ENCODE measurements at places on chromosomes 2 and 18. TPM values are rescaled to one million over a fixed set of nuclear protein-coding genes. Genes with fewer than 3 reads are reported as not detected.

GRCh38 chr2:137776697-137777096 is 187.6 kb upstream of the HNMT start:
- no peak for DNase-seq

DNA sequence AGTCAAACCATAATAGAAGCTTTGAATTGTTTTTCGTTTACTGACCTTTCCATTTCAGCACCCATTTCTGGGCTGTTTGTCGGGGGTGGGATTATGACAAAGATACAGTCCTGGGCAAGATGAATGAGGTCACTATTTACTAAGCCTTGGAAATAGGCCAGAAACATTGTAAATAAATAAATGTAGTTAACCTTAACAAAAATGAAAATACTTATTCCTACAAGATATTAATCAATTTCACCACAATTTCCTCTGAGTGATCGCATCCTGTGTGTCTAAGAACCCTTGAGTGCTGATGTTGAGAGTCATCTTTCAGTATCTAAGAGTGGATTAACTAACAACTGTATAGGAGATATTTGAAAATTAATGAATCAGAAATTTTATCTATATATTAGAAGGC is 14.0 kb downstream of the ITGA4 start:
- no peak for DNase-seq

Gene GPR39
- 13.2 TPM for total RNA-seq

- no peak for DNase-seq
Measured at GRCh38 chr2:190318514-190318913, 1.1 kb downstream of the HIBCH start.

DNA sequence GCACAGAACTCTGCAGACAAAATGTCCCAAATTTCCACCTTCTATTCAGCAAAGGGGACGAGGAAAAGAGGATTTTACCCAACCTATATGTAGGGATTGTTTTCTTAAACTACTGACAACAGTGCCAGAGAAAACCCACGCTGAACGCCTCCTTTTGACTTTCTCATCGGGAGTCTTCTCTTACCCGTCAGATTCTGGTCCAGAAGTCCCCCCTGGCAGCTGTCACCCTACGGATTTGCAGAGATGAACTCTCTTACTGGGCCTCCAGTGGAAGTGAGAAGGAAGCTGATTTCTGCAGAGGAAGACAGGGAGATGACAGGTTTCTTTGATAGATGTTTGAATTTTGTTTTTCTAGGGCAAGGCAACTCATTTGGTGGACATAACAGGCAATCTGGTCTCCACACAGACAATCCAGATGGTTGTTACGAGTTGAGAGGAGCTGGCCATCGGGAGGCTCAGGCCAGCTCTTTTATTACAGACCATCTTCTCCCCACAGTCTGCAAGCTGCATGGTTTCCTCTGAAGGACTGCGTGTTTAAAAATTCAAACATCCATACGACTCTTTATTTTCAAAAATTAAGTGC is 804.3 kb downstream of the RNF144A start:
- DNase-seq, result no peak

- DNase-seq, result no peak
Measured at GRCh38 chr2:236616031-236616430, 46.4 kb downstream of the ACKR3 start.

GRCh38 chr2:17818235-17818815 is 2.1 kb downstream of the MSGN1 start:
- DNase-seq, result no peak

DNA sequence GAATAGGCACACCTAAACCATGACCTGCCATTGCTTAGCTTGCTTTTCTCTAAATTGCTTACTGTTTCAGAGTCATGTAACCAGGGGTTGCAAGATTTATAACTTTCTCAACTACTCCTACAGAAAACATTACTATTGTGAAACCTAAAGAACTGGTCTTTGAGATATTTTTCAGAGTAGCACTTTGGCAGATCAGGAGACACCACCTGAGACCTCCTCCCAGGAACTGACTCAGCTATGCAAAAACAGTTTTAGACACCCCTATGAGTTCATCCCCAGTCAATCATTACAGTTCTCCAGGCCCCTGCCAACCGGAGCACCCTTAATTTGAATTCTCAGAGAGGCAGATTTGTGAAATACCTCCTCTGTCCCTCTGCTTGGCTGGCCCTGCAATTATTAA is 80.3 kb downstream of the MBOAT2 start:
- no peak for DNase-seq

DNA sequence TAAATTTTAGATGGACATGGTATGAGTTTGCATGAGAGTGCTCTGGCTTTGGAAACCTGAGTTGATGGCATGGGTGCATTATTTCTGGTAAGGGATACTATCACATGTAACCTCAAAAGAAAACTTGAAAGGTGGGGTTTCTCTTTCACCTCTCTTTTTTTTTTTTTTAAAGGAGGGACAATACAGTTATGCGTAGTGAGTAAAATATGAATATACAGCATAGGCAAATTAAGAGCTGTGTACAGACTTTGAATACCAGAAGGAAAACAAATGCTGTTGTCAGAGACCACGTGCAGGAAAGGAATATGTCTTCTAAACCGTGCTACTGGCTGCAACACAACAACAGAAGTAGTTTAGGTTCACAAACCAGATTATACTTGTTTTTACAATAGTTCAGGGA is 82.1 kb downstream of the MAP4K4 start:
- no peak for DNase-seq

DNA sequence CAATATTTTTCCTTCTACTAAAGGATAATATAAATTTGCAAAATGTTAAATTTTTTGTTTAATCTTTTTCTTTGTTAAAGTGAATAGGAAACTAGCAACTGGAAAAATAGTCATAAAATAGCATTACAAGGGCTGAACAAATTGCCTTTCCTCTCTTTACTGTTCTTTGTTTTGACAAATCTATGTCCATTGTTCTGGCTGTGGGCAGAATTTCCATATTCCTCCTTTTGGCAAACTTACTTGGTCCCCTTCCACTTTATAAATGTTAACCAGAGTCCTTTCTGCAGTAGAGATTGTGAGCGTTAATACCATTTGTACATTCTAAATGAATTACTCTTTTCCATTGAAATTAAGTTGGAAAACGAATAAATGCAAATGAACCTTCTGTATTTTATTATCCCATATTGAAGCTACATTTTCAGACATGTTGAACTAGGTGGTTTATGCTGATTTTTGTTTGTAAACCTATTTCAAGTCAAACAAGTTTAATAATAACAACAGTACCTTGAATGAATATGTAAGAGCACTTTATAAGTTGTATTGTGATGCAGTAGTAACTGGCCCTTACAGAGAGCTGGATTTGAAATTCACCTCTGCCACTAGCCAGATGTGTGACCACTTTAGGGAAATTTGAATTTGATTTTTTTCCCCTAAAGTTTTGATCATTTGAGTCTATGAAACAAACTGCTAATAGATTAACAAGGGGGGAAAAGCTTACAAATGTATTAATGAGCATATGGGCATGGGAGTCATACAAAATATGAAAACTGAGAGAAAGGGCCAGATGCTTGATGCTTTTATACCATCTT is 3.3 kb downstream of the RNF125 start:
- DNase-seq, result no peak

GRCh38 chr18:22250591-22250996 is 81.2 kb downstream of the GATA6 start:
- no peak for DNase-seq

- peak; percentile 87 for DNase-seq
Measured at GRCh38 chr2:128318776-128319464, at the start of gene HS6ST1. HS6ST1 (minus strand) TSS chr2:128318868; CDS start chr2:128318563, 305 bp downstream.

DNA sequence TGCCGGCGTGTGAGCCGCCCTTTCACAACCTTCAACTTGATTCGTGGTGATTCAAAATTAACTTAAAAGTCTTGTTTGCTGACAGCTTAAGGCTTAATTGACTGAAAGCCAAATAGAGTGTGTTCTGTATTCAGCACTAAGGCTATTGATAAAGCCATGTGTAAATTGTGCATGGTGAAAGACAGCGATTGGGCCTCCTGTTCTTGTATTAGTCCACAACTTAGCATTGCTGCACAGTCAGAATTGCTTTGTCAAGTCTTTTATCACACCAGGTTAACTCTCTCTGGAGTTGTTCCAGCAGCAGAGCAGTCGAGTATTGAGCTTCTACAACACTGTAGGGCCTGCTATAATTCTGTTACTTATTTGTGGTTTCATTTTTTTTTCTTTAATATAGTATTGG is 210.1 kb downstream of the WDR7 start:
- no peak for DNase-seq

DNA sequence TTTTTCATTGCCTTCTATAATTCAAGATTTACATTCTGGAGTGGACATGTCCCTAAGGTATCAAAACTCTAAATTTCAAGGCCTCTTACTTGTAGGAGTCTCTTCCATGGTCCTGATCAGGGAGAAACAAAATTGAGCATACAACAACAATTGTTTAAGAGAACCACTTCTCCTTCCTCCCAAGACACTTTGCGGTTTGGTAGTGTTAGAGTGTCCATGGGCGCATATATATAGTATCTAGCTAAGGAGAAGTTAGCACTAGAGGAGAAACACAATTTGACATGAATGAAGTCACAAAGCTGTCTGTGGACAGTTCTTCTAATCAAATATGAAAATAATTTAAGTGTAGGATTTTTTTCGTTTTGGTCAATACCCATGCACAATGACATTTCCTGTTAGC is 349.1 kb upstream of the MAP2 start:
- no peak for DNase-seq

Gene GTF3C2
- total RNA-seq, result 109 TPM

GRCh38 chr2:211591426-211591825 is 947.2 kb downstream of the ERBB4 start:
- no peak for DNase-seq

- DNase-seq, result no peak
Measured at GRCh38 chr2:72572501-72572900, 253.3 kb downstream of the EXOC6B start.

Gene MARCO
- 4.8 TPM for total RNA-seq

Gene SKA1
- 0.39 TPM for total RNA-seq

DNA sequence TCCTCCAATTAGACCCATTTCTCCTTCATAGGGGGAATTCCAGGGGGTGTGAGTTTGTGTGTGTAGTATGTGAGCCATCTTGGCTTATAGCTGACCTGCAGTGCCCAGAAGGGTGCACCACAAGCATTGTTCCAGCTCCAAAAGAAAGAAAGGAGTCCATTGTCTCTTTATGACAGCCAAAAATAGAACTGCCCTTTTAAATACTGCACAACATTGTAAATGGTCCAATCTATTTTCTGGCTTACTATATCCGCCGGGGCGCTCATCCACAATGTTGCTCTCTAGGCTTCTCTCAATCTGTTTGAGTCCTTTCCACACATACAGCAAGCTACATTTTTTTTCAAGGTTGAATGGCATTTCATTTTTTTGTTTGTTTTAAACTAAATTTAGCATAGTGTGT is 517.5 kb downstream of the STK39 start:
- DNase-seq, result no peak

Gene C2orf66
- total RNA-seq, result 1.0 TPM

DNA sequence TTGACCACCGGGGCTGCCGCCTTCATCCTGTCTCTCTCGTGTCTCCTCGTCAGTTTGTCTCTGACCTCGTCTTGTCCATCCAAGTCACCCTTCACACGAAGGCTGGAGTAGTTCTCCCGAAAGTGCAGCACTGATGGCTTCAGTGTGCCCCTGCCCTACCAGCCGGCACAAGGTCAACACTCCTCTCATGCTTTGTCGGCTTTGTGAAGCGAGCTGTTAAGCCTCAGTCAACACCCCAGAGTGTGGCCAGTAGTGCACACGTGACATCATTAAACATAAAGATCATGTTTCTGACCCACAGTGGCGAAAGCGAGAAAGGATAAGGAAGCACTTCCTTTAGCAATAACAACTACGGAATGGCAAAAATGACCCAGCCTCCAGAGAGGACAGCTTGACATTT is 23.2 kb downstream of the ACKR3 start:
- no peak for DNase-seq

DNA sequence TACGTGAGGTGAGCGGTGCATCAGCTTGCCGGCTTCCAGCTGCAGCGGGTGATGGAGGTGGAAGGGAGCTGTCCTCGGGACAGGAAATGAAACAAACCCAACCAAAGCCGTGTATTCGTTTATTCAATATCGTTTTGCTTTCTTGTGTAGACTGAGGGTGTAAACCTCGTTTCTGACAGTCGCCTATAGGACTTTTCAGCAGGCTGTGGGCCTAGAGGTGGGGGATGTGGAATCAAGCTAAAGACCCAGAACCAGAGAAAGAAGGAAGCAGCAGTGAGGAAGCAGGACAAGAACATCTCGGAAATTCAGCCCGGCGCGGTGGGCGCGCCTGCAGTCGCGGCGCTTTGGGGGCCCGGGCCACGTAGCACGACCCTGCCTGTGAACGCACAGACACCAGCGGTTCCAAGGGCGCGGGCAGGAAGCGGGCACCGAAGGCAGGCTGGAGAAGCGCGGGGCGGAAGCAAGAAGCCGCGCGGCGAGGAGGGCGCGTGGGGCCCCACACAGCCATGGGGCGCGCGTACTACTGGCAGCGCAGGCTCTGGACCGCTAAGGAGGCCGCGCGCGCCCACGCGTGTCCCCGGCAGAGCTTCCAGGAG is 755 bp upstream of the ATP9B start:
- DNase-seq, result no peak

Gene PXDN
- total RNA-seq, result 20.2 TPM

GRCh38 chr2:139427164-139427563 is 647.0 kb upstream of the NXPH2 start:
- DNase-seq, result no peak

DNA sequence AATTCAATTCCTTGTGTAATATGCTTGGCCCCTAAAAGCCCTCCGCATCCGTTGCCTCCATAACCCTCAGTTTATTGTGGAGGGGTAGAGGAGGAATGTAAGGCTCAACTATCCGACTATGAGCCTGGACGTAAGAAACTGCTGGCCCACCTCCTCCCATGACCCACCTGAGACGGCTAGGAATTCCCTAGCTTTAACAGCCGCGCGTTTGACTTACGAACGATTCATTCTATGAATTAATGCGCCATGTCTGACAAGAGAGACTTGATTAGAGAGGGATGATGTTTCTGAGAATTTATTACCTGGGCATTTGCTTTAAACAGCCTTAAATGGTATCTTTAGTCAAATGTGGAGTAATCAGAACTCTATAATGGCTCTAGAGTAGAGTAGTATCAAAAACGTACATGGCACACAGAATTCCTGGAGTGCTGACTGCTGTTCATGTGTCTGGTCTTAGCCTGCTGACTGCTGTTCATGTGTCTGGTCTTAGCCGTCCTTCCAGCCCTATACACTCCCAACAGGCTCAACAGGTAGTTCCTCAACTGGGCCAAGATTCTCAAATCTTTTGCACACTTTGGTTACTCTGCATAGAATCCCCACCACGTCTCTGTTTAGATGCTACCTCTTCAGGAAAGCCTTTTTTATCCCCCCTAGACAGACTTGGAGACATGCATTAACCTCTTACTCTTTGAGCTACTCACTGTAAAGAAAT is 899 bp upstream of the GFPT1 start:
- DNase-seq, result no peak

GRCh38 chr2:28905533-28905932 is 11.1 kb downstream of the WDR43 start:
- no peak for DNase-seq

Gene HOXD13
- not detected for total RNA-seq

Gene ADCYAP1
- total RNA-seq, result 0.18 TPM

Gene RBMS1
- total RNA-seq, result 137 TPM

Gene HMSD
- total RNA-seq, result not detected

Gene RNU2-63P
- not detected for total RNA-seq
